Lung (tissue), 17 donors: ENCODE measurements at places on chromosomes 1 and 21. TPM values are rescaled to one million over a fixed set of nuclear protein-coding genes. Genes with fewer than 3 reads are reported as not detected.

DNA sequence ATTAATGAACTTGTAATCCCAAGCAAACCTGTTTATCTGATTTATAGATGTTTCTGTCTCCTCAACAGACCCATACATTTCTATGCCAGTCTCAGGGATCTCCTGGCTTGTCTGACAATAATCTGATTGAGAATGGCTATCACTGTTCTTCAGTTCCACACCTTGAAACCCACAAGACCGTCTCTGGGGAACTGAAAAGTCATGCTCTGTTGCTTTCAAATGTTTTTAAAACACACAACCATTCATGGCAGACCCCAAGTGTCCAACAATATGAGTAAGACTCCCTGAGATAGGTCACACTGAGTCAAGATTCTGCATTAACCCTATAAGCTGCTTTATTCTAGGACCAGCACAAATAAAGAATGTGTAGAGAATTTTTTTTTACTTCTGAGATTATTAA is 611.2 kb upstream of the PLXNA2 start:
- H3K27ac ChIP-seq, result no peak overlapping the region
- H3K36me3 ChIP-seq, result no peaks in the 10 kb centered on the region
- no peak for DNase-seq
- H3K4me3 ChIP-seq, result no peak overlapping the region
- no peaks in the 10 kb centered on the region for H3K4me1 ChIP-seq
- no peaks in the 10 kb centered on the region for H3K27me3 ChIP-seq

GRCh38 chr1:92277105-92277723 is 21.6 kb downstream of the GLMN start:
- no peaks in the 10 kb centered on the region for H3K27me3 ChIP-seq
- H3K4me1 ChIP-seq, result no peaks in the 10 kb centered on the region
- H3K36me3 ChIP-seq, result peaks cover 20% of the 10 kb centered on the region
- no peak for DNase-seq

DNA sequence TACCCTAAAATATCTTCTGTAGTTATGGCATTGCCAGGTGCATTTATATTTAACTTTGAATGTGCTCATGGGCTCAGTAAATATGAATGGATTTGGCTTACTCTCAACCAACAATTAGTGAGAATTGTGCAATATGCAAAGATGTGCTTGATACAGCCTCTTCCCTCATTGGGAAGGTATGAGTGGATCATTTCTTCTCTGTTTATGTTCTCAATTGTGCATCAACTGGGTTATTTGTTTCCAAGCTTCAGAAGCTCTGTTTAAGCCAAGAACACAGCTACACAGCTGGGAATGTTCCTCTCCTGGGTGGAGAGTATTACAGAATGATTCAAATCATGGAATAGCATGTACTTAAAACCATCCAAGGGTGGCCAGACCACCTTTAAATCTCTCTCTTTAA is 17.6 kb upstream of the MAP1LC3C start:
- no peak overlapping the region for H3K27ac ChIP-seq
- no peak for DNase-seq
- H3K4me3 ChIP-seq, result no peak overlapping the region
- H3K4me1 ChIP-seq, result peaks cover 1% of the 10 kb centered on the region
- H3K27me3 ChIP-seq, result no peaks in the 10 kb centered on the region

DNA sequence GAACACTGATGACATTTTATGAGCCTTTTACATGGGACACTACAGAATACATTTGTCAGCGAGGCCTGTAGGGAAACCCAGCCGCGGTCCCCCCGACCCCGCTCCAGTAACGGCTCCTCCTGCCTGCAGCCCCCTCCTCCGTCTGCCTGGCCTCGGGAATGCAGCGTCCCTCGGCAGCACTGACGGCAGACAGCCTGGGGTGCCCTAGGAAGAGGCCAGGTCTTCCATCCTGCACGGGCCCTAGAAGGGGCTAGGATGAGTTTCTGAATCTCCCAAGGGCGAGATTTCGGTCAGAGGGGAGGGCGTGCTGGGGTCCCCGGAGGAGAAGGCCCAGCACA is 8.4 kb downstream of the SAMD11 start:
- DNase-seq, result no peak
- no peaks in the 10 kb centered on the region for H3K36me3 ChIP-seq
- H3K4me3 ChIP-seq, result no peak overlapping the region
- H3K27me3 ChIP-seq, result no peaks in the 10 kb centered on the region
- no peak overlapping the region for H3K27ac ChIP-seq
- no peaks in the 10 kb centered on the region for H3K4me1 ChIP-seq

- no peak for DNase-seq
- H3K4me1 ChIP-seq, result no peaks in the 10 kb centered on the region
- H3K27ac ChIP-seq, result no peak within 1 kb of the TSS
- H3K36me3 ChIP-seq, result peaks cover 2% of the 10 kb centered on the region
Observed at GRCh38 chr1:177969825-177970371, at the start of gene SEC16B. Gene SEC16B, minus strand, starts transcription at chr1:177970058. Its CDS starts 2,077 bp downstream, at chr1:177967981.

DNA sequence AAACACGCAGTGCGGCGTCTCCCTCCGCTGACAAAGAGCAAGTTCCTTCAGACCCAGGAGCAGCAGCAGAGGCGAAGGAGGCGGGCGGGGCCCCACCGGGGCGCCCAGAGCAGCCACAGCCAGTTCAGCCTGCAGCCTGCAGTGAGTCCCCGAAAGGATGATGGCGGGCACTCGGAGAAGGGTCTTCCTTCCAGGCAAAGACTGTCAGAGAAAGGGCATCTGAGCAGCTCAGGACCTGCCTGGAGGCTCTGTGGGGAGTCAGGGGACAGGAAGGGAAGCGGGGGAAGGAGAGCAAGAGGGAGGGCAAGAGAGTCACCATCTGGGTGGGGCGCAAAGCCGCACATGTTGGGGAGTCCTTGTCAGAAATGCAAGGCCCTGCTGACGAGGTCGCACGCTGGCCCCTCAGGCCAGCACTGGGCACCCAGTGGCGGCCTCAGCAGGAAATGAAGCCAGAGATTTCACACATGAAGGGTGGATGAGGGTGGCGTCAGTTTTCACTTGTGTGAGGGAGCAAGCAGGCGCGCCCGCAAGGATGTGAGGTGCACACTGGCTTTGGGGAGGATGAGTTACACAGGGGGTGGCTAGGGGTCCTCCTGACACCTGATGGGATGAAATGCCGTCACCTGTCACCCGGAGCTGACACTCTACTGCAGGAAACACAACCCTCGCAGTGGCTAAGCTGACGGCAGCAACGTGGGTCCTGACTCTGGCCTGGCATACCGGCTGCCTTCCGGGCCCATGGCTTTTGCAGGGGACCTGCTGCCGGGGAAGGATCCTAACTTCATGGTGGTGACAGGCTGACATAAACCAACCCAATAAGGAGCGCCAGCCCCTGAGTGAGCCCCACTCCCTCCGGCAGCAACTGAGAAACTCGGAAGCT is 6.6 kb downstream of the LRRC47 start:
- H3K36me3 ChIP-seq, result peaks cover 18% of the 10 kb centered on the region
- DNase-seq, result no peak
- no peak overlapping the region for H3K27ac ChIP-seq
- no peak overlapping the region for H3K4me3 ChIP-seq
- no peaks in the 10 kb centered on the region for H3K27me3 ChIP-seq
- H3K4me1 ChIP-seq, result no peaks in the 10 kb centered on the region

HENMT1 gene
- total RNA-seq, result 3.6 TPM

TRAF3IP3 gene
- 6.9 TPM for total RNA-seq

GRCh38 chr21:45983981-45984551 is 2.5 kb downstream of the COL6A1 start:
- no peak overlapping the region for H3K27ac ChIP-seq
- H3K27me3 ChIP-seq, result no peaks in the 10 kb centered on the region
- no peak for DNase-seq
- H3K4me3 ChIP-seq, result no peak overlapping the region
- H3K36me3 ChIP-seq, result peaks cover 8% of the 10 kb centered on the region
- peaks cover 2% of the 10 kb centered on the region for H3K4me1 ChIP-seq

GRCh38 chr1:161098210-161099068 is at the start of gene KLHDC9:
Gene KLHDC9, plus strand, starts transcription at chr1:161098361. Its CDS starts 175 bp downstream, at chr1:161098536.
- H3K27me3 ChIP-seq, result no peaks in the 10 kb centered on the region
- DNase-seq, result peak; percentile 79
- H3K27ac ChIP-seq, result no peak within 1 kb of the TSS
- peak within 1 kb of the TSS; percentile 42 for H3K4me3 ChIP-seq
- H3K36me3 ChIP-seq, result peaks cover 15% of the 10 kb centered on the region

DNA sequence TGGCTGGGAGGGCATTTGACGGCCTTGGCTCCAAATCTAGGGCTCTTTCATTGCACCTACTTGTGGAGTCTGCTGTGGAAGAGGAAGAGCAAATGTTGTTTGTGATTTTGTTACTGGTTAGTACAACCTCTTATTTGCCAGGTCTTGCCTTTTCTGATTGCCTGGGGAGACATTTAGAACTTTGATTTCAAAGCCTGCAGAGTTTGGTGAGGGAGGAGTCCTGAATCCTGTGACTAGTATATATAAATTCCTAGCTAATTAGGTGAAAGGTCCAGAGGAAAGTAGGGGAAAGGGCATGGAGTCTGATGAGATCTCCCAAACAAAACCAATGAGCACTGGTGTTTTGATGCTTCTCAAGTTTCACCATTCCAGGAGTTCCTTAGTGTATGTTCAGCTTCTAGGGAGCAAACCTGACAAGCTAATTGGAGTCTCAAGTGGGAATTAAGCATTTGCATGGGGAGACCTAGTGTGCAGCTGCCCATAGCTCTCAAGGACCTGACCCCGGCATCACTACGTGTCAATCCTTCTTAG is 5.1 kb upstream of the HMGCS2 start:
- peak; percentile 20 for DNase-seq
- no peaks in the 10 kb centered on the region for H3K27me3 ChIP-seq
- no peaks in the 10 kb centered on the region for H3K4me1 ChIP-seq
- no peaks in the 10 kb centered on the region for H3K36me3 ChIP-seq
- no peak overlapping the region for H3K27ac ChIP-seq
- no peak overlapping the region for H3K4me3 ChIP-seq

- no peak for DNase-seq
- no peaks in the 10 kb centered on the region for H3K36me3 ChIP-seq
- H3K4me3 ChIP-seq, result no peak overlapping the region
- no peaks in the 10 kb centered on the region for H3K27me3 ChIP-seq
Observed at GRCh38 chr1:183567584-183567983, 22.7 kb downstream of the NCF2 start.

DNA sequence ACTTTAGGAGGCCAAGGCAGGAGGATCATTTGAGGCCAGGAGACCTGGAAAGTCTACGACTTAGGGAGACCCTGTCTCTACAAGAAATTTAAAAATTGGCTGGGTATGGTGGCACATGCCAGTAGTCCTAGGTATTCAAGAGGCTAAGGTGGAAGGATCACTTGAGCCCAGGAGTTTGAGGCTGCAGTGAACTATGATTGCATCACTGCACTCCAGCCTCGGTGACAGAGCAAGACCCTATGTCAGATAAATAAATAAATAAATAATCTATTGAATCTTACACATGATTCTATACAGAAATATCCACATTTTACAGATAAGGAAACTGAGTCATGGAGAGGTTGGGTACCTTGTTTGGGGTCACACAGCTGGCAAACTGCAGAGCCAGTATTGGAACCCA is 89.1 kb downstream of the MAN1C1 start:
- no peaks in the 10 kb centered on the region for H3K27me3 ChIP-seq
- no peak for DNase-seq
- no peaks in the 10 kb centered on the region for H3K36me3 ChIP-seq
- H3K4me3 ChIP-seq, result no peak overlapping the region
- no peaks in the 10 kb centered on the region for H3K4me1 ChIP-seq

DYRK3 gene
- total RNA-seq, result 12.3 TPM

GRCh38 chr1:23913212-23913880 is at the start of gene CNR2:
Gene CNR2, minus strand, starts transcription at chr1:23913362. Its CDS starts 37,745 bp downstream, at chr1:23875617.
- H3K4me1 ChIP-seq, result no peaks in the 10 kb centered on the region
- no peak for DNase-seq
- H3K27me3 ChIP-seq, result no peaks in the 10 kb centered on the region
- H3K27ac ChIP-seq, result no peak within 1 kb of the TSS
- H3K36me3 ChIP-seq, result no peaks in the 10 kb centered on the region

IVL gene
- total RNA-seq, result 0.31 TPM

FAM131C gene
- total RNA-seq, result not detected

GRCh38 chr1:36349241-36349671 is 25.8 kb upstream of the EVA1B start:
- no peak overlapping the region for H3K4me3 ChIP-seq
- no peak for DNase-seq
- H3K27me3 ChIP-seq, result no peaks in the 10 kb centered on the region
- H3K4me1 ChIP-seq, result peaks cover 35% of the 10 kb centered on the region

DNA sequence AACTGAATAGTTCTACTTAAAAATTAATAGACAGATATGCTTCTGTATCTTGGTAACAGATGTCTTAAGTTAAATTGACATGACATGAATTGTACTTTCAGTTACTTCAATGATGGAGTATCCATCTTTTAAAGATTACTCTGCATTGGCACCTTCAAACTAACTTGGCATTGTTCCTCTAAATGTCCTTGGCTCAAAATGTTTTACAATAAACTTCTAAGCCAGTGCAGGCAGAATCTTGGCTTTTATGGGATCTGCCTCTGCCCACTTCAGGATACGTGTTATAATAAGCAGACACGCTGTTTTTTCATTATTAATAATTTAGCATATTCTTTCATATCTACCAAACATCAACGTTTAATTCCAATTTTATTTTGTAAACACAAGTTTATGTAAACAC is 873.4 kb upstream of the ADAMTS5 start:
- H3K27me3 ChIP-seq, result no peaks in the 10 kb centered on the region
- H3K27ac ChIP-seq, result no peak overlapping the region
- no peak for DNase-seq
- peaks cover 15% of the 10 kb centered on the region for H3K4me1 ChIP-seq

SELP gene
- total RNA-seq, result 13.0 TPM

RBM11 gene
- 2.8 TPM for total RNA-seq

DNA sequence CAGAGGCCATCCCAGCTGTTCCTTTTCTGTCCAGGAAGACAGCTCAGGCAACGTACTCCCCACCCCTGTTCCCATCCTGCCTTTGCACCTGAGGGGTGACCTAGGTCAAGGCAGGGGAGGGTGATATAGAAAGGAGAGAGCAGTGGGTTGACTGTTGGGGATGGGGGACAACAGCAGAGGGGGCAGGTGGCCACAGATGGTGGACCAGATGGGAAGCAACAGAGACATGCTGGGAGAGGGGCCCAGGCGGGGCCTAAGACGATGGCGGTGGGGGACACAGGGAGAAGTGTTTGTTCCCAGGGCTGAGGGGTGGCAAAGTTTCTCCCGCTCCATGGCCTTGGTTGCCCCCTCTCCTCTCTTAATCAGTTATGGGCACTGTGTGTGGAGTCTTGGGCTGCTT is 6.3 kb downstream of the CELSR2 start:
- no peak overlapping the region for H3K27ac ChIP-seq
- no peak for DNase-seq
- H3K4me3 ChIP-seq, result no peak overlapping the region
- H3K27me3 ChIP-seq, result no peaks in the 10 kb centered on the region

DNA sequence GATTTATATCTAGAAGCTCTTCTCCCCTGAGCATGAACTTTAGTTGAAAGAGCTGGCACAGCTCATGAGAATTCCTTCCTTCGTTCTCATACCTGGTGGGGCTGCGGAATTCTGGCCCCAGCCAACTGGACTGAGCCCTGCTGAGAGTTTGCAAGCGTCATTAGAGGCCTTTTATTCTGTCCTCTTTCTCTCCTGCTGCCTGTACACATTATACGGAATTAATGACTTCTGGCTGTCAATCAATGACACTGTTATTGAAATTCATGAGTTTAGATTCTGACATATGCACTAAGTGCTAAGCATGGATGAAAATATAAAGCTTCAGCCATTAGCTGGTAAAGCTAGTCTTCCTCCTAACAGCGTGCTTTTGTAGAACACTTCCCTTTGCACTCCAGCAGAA is 27.5 kb downstream of the KAZN start:
- H3K36me3 ChIP-seq, result no peaks in the 10 kb centered on the region
- no peak overlapping the region for H3K4me3 ChIP-seq
- H3K27ac ChIP-seq, result no peak overlapping the region
- no peak for DNase-seq
- H3K27me3 ChIP-seq, result no peaks in the 10 kb centered on the region
